Amniotic stem cell (primary cell): ENCODE measurements at places on chromosomes 11 and 22.

DNA sequence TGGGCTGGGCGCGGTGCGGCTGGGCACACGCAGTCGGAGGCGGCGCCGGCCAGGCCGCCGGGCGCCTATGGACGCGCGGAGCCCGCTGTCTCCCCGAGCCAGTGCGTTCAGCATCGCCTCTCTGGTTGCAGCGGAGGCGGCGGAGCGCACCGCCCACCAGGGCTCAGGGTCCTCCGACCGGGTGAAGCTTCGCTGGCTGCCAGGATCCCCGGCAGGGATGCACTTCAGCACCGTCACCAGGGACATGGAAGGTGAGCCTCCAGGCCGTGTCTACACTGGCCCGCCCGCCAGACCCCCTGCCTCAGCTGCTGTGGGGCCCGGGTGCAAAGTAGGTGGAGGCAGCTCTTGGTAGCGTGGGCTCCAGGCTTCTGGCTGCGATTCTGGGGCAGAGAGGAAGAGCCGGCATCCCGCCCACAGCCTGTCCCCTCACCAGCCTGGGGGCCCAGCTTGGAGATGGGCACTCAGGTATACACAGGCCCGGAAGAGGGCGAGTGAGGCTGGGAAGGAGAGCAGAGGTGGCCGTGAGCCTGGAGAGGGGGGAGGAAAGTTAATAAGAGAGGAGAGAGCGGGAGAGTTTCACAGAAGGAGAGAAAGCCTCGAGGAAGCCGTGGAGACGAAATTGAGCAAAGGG lies 1.0 kb upstream of the TBX1 start:
- no peak for DNase-seq

- no peak for DNase-seq
These were observed 28.2 kb downstream of the ARL14EP start for GRCh38 chr11:30351061-30351460.

- no peak for DNase-seq
These were observed 555 bp downstream of the TP53I11 start for GRCh38 chr11:44950031-44950624.

DNA sequence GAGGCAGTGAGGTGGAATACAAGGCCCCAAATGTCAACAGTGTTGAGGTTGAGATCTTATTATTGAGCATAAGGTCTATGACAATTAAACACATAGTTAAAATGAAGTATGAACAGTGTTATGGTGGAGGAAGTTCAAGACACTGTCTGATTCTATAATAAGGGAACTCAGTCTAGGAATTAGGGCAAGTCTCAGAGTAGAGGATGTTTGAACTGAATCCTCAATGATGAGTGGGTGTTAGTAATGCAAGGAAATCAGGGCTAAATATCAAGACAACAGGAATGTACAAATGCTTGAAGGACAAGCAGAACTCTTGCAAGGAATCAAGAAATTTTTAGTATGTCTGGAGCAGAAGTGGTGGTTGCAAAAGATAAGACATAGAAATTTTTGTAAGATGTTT lies 53.0 kb downstream of the CWC15 start:
- DNase-seq, result no peak

- no peak for DNase-seq
These were observed 3.2 kb downstream of the TUBA8 start for GRCh38 chr22:18113680-18114394.

DNA sequence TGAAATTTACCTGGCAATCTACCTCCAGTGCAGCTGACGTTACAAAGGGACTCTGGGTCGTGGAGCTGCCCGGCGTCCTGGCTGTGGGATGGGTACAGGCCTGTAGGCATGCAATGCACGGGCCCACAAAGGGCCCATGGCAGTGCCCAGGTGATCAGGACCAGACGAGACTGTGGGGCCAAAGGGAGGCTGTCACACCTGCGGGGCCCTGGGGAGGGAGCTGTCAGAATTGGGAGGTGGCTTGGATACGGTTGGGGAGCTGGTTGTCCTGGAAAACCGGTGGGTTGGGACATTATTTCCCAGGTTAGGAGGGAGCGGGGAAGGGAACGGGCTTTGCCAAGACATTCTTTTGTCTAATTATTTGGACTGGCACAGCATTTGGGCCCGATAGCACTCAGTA lies 958.5 kb downstream of the BRD1 start:
- DNase-seq, result no peak

DNA sequence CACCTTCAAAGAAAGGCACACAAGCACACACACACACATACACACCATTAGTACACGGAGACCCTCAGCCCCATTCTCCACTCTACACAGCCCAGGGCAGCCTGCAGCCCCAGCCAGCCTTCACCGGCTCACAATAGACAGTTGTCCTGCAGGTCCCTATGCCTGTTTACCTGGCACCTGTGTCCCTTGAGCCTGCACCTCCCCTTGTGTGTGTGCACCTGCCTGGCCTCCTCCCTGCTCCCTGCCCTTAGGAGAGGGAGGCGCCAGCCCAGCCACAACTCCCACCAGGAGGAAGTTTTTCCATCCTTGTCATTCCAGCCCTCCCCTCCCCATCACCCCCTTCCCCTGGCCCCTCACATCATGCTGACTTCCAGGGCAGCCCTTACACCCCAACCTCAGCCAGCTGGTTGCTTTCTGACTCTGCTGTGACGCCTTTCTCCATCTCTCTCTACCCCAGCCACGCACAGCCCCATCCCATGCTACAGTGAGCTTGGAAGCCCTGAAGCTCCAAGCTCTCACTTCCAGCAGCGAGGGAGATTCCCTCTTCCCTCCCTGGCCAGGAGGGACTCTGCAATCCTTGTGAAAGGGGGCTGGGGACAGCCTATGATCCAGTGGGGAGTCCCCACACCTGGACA lies 4.4 kb downstream of the AHNAK start:
- no peak for DNase-seq

GRCh38 chr11:67638535-67639437 lies 777 bp downstream of the TBX10 start:
- DNase-seq, result no peak

DNA sequence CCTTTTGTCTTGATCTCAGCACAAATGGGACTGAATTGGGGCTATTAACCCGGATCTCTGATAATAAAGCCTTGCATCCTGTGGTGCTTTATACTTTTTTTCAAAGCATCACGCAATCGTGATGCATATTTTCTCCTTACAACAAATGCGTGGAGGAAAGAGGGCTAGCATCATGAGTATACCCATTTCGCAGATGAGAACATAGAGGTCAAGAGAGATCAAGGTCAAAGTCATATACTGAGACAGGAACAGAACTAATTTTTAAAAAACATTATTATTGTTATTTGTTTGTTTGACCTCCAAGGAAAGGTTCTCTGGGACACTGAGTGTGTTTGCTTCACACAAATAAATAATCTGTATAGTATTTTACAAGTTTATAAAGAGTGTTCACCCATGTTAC lies 191.2 kb downstream of the ST3GAL4 start:
- DNase-seq, result no peak

DNA sequence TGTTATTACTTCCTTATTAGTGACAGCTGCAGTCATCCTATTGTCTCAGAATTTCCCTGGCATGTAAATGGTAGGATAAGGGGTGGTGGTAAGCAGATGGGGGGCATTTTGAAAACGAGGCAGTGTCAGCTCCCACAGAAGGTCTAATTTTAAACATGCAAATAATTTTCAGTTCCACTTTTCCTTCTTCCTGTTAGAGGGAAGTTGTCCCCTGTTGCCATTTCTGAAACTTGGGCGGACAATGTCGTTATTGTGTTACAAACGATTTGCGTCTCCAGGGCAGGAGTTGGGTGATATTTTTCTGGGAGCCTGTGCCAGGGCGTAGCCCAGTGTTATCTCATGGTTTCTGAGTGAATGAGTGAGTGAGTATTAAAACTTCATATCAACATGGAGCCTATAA lies 7.4 kb downstream of the PTPRJ start:
- no peak for DNase-seq

- DNase-seq, result no peak
These were observed 495.1 kb downstream of the TBC1D22A start for GRCh38 chr22:47257566-47257965.

DNA sequence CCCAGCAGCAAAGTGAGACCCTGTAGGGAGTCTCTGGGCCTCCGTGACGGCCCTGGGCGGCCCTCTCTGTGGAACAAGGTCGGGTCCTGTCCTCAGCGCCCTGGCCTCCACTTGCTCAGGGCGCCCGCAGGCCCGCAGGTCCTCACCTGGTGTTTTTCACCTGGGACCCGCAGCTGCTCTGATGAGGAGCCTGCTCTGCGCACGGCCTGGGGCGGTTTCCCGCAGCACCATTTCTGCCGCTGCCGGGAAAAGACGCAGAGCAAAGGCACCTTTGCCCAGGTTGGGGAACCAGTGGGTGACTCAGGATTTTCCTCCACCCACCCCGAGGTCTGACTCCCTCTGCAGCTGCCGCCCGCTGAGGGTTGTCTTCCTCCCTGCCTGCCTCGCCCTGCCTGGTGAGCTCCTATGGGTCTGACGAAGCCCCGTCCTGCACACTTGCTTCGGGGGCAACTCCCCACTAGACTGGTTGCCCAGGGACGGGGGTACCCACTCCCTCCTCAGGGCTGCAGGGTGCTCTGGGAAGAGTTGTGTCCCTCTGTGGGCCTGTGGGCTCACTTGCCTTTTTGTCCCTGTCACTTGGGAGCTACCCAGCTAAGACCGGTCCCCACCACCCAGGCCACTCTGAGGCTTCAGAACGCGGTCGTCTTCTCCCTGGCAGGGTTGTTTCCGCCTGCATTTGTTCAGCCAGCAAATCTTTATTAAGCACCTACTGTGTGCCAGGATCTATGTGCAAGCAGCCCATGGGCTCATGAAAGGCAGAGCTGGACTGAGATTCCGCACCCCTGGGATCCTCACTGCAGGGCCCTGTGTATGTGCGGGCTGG lies 89.5 kb downstream of the KCNQ1 start:
- DNase-seq, result no peak

DNA sequence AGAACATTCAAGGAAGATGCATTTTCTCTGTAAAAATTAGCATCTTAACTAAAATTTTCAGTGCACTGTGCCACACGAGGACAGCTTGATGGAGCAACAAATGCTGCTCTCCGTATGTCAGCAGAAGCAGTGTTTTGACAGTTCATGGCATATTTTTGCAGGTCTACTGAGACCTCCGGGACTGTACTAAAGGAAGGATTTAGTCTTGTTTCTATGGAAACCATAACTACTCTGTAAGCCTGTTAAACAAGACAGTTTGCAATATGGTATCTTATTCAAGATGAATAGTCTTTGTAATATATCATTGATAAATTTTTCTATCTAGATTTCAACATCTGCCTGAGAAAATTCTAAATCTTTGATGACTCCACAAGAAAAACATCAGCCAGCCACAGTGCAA lies 184.0 kb upstream of the GUCY1A2 start:
- no peak for DNase-seq

- no peak for DNase-seq
These were observed 50.4 kb downstream of the DENND5A start for GRCh38 chr11:9214765-9215164.

DNA sequence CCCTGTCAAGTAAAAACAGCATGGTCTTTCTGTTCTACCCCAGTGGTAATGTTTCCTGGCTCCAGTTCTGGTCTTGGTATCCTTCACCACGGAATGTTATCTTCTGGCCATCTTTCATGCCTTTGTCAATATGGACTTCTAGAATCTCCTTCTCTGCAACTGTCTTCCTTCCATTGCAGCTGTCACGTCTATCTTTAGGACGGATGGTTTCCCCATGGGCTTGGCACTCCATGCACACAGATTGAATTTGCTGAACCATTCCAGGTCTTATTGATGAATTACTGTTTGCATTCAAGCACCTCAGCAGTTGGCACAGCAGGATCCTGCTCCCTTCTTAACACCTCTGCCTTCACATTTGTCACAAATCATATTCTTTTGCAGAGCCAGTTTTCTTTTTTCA lies 44.9 kb upstream of the SLC25A18 start:
- DNase-seq, result no peak

- no peak for DNase-seq
These were observed 33.6 kb downstream of the MAP6 start for GRCh38 chr11:75635066-75635862.

DNA sequence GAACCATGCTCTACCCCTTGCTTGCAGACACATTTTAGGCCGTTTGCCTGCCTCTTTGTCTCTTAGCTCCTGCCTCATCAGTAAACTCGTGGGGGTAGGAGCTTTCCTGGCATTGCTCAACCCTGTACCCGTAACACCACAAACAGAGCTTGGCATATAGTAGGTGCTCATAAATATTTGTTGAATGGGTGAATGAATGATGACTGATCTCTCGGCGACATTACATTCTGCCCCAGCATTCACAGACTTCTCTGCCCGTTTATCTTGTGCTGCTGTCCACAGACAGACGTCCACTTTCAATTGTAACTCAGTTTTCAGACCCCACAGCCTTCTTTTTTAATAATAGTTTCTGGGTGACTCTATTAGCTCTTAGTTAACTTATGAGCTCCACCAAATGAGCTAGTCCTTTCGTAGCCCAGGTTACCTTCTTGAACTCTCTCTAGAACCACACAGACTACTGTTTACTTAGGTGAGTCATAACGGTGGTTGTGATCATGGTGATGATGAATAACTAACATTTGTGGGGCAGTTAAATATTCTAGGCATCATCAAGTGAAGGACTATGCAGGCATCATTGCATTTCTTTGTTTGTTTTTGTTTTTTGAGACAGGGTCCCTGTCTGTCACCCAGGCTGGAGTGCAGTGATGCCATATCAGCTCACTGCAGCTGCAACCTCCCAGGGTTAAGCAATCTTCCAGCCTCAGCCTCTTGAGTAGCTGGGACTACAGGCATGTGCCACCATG lies 188.4 kb downstream of the ADAMTS15 start:
- peak; percentile 37 for DNase-seq

DNA sequence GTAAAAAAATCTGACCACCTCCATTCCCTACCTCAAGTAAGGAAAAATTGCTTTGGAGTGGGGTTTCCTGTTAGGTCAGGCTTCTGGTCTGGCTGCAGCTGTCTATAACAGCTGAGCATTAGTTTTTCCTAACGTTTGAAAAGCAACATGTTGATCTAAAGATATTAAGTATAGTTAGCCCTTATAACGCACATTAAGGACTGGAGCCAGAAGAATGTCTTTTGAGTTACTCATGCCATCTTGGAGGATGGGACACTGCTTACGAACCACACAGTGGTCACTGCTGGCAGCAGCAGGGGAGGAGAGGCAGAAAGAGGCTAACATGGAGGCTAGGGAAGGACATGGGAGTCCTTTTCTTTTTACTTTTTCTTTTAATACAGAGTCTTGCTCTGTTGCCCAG lies 44.1 kb upstream of the GDPD4 start:
- DNase-seq, result no peak

DNA sequence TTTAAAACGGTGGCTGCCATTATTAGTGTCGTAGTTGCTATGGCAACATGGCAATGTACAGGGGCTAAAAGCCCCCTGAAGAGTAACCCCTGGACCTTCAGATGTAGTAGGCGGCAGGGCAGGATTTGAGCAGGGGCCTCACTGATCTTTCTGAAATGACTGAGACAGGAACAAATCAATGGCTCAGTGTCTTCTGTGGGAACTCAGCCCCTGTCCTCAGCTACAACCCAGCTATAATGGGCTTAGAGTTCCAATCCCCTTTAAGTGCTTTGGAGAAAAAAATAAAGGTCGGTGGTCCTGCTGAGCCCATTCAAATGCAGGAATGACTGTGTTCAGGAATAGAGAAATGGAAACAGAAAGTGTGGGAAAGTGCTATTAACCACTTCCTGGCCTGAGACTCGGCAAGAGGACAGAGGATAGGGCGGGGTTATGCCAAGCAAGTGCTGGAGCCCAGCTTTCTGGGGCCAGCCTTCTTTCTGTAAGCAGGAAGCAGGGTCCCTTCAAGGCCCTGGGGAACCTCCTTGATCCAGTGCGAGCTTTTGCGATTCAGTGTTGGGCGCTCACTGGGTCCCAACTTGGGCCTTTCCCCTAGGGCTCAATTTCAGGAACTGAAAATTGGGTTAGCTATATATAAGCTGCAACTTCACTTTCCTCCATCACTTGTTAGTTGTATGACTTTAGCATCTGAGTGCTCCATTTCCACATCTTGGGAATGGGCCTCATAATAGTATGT lies 6.1 kb upstream of the CD82 start:
- no peak for DNase-seq

- DNase-seq, result no peak
These were observed 17.8 kb upstream of the GLB1L2 start for GRCh38 chr11:134313821-134314607.
